ENCODE measurements at places on chromosomes 2 and 18. TPM values are rescaled to one million over a fixed set of nuclear protein-coding genes. Genes with fewer than 3 reads are reported as not detected.
A peak's percentile ranks its signal among the peaks of the same experiment; 100 is the strongest.

DNA sequence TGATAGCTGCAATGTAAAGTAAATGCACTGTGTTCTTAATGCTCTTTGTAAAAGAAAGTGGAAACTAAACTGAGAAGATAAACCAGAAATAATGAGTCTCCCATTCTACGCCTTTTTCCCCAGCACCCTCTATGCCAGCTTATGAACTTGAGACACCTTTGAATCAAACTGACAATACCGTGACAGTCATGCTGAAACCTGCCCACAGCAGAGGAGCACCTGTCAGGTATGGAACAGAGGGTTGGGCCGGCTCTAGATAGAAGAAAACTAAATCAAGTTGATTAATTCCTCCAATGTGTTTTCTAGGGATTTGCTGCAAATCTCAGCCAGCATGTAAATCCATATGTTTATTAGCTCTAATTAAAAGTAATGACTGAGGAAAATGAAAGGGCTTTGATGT is 520.6 kb upstream of the RAB12 start:
- DNase-seq: peak; percentile 59

- DNase-seq: no peak
Measured at GRCh38 chr18:8780227-8780626, 74.9 kb downstream of the MTCL1 start.

ADD2 gene
- not detected for total RNA-seq

GRCh38 chr2:72781480-72781879 is 44.4 kb downstream of the EXOC6B start:
- no peak for DNase-seq

C2orf81 gene
- 0.26 TPM for total RNA-seq

- no peak for DNase-seq
Measured at GRCh38 chr2:69791045-69791444, 38.4 kb upstream of the GMCL1 start.

DNA sequence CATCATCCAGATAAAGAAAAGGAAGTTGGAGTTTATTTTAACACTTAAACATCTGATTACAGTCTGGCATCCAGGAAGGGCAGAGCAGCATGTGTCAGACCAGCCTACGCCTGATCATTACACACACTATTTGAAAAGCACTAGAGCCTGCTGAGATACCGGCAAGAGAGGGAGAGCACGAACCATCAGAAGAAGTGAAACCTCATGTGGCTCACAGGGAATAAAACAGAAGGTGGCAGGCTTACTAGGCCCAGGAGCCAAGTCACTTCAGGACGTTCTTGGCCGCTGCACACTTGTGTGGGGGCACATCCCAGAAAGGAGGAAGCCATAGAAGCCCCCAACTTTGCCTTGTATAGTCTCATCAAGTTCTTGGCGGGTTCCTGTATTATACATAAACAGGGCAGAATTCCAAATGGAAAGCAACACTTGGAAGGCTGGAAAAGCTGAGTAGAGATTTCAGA is 105.5 kb downstream of the UGGT1 start:
- peak; percentile 35 for DNase-seq

DNA sequence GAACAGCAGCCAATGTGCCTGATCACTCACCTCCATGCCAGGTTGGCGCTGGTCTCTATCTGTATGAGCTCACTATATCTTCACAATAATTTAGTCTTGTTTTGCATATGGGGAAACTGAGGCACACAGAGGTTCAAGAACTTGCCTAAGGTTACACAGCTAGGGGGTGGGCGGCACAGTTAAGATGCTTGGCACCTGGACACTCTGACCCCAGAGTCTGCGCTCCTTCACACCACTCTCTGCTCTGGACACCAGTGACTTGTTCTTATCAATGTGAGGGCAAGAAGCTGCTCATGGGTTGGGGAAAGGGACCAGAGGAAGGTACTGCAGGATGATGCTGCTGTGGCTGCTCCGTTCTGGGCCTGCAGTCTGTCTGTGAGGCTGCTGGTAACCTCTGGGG is 27.1 kb downstream of the FBLN7 start:
- DNase-seq: no peak

STAT4 gene
- total RNA-seq: 12.3 TPM

DNA sequence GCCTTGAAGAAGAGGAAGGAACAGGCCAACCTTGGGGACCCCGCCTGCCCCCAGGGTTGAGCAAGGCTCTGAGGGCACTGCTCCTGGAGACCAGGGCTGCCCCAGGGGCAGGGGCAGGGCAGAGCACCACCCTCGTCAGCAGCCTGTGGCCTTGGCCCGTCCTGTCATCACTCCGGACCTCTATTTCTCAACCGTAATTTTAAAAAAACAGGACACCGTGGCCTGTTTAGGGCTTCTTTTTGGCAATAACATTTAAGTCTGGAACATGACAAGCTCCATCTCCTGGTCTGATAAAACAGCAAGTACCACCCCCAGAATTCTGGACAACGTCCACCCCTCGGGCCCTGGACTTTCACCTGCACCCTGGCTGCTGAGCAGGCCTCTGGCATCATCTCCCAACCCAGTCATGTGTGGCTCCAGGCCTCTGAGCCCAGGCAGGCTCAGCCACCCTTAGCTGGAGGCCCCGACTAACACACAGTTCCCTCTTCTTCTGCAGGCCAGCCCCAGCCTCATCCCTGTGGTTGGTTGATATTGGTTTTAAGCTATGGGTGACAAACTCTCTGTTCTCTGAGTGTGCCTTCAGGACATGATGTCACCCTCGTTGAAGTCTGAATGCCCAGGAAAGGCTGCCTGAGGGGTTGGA is 22.6 kb upstream of the ID2 start:
- no peak for DNase-seq

DNA sequence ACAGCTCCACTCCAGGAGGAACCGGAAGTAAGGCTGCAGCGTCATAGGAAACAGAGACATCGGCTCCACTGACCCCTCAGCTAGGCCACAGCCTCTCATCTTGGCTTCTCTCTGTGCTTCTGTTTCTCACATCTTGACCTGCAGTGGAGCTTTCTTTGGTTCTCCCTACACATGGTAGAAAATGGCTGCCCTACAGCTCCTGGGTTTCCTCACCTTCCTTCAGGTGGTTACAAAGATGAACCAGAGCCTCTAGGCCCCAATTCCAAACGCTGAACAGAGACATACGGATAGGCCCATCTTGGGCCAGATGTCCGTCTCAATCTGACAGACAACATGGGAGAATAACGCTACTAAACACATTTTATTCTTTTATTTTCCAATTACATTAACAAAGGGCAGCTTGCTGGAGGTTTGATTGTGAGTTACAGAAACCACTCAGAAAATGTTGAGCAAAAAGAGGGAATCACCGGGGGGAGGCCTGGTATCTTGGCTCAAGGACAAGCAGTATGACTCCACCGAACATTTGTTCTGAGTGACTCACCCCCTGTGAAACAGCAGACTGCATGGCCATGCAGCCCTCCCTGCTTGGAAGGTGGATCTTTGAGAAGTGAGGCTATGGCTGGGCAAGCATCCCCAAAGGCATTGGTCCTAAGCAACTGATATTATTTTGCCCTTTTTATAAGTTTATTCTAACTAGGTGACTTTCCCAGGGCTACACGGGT is 303.5 kb downstream of the CDCA7 start:
- DNase-seq: peak; percentile 92

DNA sequence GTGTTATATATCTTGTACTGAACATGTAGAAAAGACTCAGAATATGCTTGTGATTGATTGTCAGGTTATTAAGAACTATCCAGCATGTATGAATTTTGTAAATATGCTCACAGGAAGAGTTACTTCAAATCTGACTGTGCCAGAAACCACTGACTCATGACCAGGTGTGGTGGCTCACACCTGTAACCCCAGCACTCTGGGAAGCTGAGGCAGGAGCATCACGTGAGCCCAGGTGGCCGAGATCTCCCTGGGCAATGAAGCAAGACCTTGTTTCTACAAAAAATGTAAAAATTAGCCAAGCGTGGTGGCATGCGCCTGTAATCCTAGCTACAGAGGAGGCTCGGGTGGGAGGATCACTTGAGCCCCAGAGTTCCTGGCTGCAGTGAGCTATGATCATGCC is 126.6 kb downstream of the COMMD1 start:
- peak; percentile 20 for DNase-seq
